ENCODE measurements at places on chromosomes 3 and 15. TPM values are rescaled to one million over a fixed set of nuclear protein-coding genes. Genes with fewer than 3 reads are reported as not detected.

DNA sequence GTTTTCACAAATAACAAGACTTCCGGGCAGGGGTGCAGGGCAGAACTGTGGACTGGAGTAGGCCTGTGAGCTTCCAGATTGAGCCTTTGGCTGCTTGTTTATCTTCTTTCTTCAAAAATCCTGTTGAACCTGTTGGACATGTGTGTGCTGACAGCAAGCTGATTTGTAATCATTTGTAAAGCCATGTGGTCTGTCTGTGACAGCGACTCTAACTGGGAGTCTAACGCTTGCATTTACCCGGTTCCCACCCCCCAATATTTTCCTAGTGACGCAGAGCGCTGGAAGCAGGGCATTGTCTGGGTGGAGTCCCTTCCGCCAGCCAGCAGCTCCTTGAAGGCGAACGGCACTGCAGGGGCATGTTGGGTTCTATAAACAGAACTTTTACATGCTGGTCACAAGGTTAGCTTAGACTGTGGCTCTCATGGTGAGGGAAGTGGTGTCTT, 85.7 kb upstream of the MYZAP start:
- peak; percentile 78 for DNase-seq

GRCh38 chr15:49023354-49023753, 22.9 kb downstream of the SECISBP2L start:
- no peak for DNase-seq

- DNase-seq: no peak
Observed at GRCh38 chr15:101013769-101014675, 94.9 kb downstream of the LRRK1 start.

- DNase-seq: no peak
Observed at GRCh38 chr3:73479325-73479724, 145.4 kb downstream of the PDZRN3 start.

The RYR3 gene
- not detected for total RNA-seq
